MG63 (cell line): ENCODE measurements at places on chromosomes 3 and 15. TPM values are rescaled to one million over a fixed set of nuclear protein-coding genes. Genes with fewer than 3 reads are reported as not detected.

DNA sequence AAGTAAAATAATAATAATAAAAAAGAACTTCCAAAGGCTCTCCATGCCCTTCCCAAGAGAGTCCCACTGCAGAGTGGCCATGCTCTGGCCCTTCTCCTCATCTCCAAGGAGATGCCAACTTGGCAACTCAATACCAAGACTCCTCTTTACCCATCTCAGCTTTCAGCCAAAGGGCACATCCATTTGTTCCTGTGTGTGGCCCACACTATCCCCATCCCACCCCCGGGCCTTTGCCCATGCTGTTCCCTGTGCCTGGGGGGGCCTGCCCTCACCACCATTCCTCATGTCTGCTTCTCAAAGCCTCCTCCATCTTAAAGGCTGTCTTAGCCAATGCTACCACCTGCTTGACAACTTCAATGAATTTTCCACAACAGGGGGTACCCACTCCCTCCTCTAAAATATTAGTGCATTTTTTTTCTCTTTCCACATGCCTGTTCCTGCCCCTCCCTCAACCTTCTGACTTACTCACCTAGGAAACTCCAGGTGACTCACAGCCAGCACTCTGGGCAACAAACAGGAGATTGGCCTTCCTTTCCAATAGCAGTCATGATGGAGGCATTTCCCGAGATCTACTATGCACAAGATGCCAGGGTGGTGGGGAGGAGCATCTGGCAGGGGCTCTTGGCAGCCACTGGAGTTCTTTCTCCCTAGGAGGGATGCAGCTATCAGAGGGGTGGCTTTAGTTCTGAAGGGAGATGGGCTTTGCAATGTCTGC lies 109.4 kb upstream of the SMAD3 start:
- DNase-seq = peak; percentile 92

GRCh38 chr3:42079701-42080452 lies 11.3 kb upstream of the TRAK1 start:
- DNase-seq = no peak

The RGMA gene
- total RNA-seq = 0.47 TPM in 1 of 2 replicates, not detected in the other

DNA sequence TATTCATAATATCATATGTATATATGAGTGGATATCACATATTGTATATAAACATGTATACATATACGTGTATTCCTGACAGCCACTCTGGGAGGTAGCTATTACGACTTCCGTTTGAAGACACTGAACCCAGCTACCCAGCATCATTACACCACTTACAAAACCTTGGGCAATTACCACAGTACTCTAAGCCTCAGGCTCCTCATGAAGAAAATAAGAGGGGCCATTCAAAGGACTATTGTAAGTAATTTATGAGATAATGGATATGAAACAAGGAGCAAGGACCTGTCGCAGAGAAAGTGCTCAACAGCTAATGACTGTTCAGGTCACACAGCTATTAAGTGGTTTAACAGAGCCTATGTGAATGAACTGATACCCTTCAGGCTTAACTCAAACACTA lies 52.4 kb downstream of the KCNMB2 start:
- no peak for DNase-seq
